ENCODE measurements at places on chromosomes 2 and 18.

GRCh38 chr2:20556756-20557155 is 94.1 kb downstream of the HS1BP3 start:
- no peak for DNase-seq

DNA sequence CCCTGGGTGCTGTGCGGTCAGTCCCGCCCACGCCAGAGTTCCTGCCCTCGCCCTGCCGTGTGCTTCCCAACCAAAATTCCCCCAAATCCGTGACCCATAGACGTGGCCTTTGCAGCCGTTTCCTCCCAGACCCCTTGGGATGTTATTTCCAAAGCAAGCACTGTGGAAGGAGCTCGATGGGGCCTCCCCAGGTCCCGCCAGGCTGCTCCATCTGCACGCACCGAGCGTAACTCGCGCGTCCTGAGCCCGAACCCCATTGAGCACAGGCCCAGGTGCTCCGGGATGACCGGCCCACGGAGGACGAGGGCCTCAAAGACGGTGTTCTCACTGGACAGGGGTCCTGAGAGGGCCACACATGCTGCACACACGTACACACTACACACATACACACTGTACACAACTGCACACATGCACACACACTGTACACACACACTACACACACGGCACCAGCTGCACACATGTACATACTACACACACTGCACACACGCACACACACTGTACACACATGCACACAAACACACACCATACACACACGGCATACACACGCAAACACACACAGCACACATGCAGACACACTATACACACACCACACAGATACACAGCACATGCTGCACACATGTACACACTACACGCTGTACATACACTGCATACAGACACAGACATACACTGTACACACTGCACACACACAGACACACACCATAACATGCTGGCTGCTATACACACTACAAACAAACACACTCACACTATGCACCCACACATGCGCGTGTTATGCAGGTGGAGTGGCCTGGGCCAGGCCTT is 431.2 kb upstream of the SALL3 start:
- no peak for DNase-seq

DNA sequence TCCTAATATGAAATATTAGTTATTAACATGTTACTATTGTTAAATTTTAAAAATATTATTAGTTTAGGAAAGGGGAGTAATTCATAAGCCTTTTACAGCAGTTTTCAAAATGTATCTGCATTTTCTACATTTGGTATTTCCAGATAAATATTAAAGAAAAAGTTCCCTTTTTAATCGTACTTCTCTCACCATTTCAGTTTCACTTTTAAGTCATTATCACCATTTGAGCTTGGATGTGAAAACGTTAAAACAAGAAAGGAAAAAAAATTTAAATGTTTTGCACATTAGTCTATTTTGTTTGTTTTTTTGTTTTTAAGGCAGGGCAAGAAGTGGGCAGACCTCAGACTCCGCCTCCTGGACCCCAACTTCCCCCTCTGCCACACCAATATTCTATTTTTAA is 3.3 kb upstream of the SRSF7 start:
- DNase-seq = peak; percentile 52

DNA sequence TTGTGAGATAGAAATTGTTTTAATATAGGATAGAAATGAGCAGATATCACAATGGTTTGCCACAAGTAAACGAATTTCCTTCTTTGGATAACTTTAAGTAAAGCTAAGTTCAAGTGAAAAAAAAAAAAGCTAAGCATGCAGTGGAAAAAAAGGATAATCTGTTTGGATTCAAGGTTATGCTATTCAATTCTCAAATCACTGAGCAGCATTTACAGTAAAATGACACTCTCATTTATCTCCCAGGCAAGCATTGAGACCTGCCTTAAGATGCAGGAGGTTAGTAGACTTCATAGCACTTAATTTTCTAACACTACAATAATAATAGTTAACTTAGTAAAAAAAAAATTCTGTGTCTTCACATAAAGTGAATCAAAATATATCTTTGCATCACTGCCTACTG is 351.3 kb downstream of the NRXN1 start:
- DNase-seq = no peak

DNA sequence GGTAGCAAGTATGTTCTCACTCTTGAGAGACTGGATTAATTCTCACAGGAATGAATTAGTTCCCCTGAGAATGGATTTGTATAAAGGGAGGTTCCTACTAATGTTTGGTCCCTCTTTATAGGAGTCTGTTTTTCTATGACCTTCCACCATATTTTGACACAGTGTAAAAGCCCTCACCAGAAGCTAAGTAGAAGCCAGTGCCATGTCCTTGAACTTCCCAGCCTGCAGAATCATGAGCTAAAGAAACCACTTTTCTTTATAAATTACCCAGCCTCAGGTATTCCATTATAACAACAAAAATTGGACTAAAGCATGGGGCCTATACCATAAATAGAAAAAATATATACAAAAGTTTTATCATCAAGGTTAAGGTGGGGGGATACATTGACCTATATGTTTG is 227.9 kb upstream of the DTNA start:
- DNase-seq = no peak

GRCh38 chr2:32564417-32565035 is 63.3 kb upstream of the TTC27 start:
- DNase-seq = no peak

DNA sequence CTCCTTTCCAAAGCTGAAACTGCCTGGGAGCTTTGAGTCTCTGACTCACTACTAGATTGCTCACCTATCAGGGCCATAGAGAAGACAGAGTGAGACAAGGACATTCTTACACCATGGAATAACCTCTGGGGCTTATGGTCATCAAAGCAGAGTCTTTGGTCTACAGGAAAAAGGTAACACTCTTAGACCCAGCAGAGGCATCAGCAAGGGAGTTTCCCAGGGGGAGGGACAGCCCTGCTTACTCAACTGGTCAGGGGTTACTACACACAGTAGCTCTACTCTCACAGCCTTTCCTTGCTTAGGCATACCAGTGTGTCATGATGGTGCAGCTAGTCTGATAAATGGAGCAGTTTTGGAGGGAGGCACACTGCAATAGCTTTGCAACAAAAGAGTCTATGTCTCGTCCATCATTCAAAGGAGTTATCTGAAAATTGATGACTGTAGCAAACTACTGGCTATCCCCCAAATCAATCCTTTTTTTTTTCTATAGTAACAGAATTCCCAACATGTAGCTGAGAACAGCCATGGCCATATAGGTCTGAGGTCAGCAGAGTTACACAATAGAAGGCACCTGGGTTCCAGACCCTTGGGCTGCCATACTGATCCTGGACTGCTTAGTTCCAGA is 22.4 kb upstream of the CD28 start:
- peak; percentile 92 for DNase-seq

DNA sequence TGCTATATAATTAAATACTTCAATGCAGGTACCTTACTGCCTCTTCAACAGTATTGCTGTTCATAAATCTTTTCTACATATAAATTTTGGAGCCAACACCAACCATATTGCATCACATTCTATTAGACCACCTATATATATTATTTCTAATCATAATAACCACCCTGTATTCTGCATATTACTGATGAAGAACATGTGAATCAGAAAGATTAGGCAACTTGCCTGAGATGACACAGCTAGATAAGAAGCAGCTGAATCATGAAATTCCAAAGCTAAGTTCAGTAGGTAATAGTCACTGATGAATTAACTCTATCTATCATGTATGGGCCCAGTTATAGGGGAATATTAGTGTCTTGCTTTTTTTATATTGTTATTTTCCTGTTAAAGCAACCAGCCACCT is 161.8 kb downstream of the AGPS start:
- no peak for DNase-seq

- no peak for DNase-seq
These were observed 36.6 kb downstream of the KCNS3 start for GRCh38 chr2:17915099-17915498.

GRCh38 chr2:131036269-131036668 is 57.0 kb downstream of the FAM168B start:
- DNase-seq = no peak

DNA sequence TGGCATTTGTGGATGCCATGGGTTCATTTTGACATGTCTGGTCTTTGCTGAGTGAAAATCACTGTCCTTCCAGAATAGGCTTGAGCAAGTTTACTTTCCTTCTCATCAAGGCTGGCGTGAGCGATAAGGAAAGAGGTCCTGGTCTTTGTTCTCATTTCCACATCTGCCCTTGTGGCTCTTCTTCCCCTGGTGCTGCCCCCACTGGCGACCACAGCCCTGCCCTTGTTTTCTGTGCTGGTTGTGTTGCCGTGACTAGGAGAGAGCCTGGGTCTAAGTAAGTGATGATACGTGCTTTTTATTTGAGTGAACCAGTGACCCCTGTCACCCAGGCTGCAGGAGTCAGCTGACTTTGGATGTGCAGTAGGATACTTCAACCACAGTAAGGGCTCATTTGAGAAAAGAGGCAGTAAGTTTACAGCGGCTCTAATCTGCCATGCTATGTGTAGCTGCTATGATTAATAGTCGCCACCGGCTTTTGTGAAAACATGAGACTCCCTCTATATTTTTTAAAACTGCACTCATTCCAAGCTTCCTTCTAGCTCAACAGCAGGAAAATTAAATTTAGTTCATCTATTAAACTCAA is 441.7 kb downstream of the RNF144A start:
- DNase-seq = peak; percentile 9

- no peak for DNase-seq
These were observed 1136.0 kb downstream of the LRP1B start for GRCh38 chr2:140994856-140995255.

- DNase-seq = no peak
These were observed 7.3 kb downstream of the SRSF7 start for GRCh38 chr2:38743672-38744398.

DNA sequence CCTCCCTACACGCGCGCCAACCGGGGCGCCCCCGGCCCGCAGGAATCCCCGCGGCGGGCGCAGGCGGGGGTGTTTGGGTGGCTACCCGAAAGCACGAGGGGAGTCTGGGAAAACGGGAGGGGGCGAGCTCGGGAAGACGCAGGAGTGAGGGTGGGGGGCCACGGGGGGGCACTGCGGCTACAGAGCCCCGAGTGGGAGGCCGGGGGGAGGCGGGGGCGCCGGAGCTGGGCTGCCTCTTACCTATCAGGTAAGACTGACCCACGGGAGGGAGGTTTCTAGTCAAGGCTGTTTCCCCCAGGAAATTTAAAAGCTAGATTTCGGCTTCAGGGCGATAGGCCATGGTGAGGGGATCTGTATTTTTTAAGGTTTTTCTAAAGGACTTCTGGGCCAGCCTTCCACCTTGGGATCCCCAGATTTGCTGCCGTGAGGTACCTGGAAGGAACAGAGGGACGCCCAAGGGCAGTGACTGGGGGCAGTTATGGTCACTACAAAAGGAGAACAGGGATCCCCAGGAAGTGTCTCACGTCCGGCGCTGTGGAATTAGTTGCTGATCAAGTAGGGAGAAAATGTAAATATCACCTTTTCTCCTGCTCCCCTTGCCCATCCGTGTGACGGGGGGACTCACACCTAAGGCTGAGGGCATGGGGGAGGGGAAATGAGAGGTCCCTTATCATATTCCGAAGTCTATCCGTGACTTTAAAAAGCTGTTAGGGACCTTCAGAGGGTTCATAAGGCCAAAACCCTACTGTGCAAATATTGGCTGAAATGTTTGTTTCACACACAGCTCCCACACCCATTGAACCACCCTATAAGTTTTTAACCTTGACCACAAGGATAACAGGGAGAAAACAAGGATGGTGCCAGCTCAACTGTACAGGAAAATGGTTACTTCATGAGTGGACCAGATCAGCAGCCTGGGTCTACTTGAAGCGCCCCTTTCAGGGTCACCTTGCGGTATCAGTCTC is 638 bp upstream of the IRS1 start:
- DNase-seq = no peak

GRCh38 chr2:71402427-71402826 is 50.9 kb upstream of the DYSF start:
- DNase-seq = no peak

GRCh38 chr2:150425121-150425955 is 62.1 kb downstream of the RND3 start:
- DNase-seq = no peak

DNA sequence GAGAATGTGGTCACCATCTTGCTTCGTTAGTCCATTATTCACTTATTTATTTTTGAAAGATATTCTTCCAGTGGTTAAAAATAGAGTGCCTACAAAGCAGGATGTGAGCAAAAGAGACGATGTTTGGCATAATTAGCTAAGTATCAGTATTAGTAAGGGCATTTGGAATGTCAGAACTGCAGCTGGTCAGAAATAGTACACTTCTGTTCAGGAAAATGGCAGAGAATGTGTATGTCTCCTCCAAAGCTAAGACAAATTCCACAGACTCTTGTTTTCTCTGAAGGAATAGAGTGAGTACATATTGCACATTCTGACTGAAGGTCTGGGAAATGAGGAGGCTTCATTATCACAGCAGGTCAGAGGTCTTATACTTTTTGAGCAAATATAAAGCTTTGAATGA is 209.0 kb downstream of the L3MBTL4 start:
- no peak for DNase-seq

GRCh38 chr2:64678771-64679590 is 25.3 kb upstream of the SERTAD2 start:
- peak; percentile 69 for DNase-seq

- DNase-seq = no peak
These were observed 1607.3 kb upstream of the CELF4 start for GRCh38 chr18:39172695-39173421.

DNA sequence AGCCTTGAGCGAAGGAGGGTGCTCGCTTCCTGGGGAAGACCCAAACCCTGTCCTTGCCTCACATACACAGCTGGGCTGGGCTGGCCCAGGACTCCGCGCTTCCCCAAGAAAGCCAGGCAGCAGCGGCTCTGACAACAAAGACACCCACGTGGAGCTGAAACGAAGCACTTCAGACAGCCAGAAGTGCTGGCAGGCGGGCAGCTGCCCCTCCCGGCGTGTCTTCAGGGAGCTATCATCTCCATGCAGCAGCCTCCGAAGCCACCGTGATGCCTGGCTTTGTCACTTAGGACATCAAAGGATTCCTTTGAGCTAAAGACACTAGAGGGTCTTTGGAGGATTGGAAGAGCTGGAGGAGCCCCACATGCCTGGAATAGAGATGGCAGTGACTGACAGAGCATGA is 35.2 kb downstream of the C1QL2 start:
- no peak for DNase-seq

DNA sequence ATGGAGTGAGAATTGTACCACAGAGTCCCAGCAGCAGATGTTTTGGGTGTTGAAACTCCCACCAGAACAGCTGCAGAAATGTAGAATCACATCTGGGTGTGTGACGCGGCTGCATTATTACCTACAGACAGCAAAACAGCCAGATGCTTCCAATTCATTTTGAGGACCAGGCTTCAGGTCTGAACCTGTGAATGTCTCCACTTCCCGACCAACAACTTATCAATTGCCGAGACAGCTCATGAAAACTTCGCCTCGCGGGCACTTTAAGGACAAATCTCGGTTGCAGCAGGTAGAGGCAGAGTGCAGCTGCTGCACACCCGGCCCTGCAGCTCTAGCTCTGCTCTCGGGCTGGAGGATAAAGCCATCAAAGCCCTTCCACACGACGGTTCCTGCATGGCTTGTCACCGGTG is 202.0 kb downstream of the HRH4 start:
- no peak for DNase-seq

GRCh38 chr2:71773218-71773617 is 319.9 kb downstream of the DYSF start:
- DNase-seq = no peak

All from inflammatory macrophage treated with lipopolysaccharide for 4 hours (primary cell).